Posterior vena cava (tissue), 2 donors: ENCODE measurements at places on chromosomes 4 and X. TPM values are rescaled to one million over a fixed set of nuclear protein-coding genes. Genes with fewer than 3 reads are reported as not detected.

Gene TRIM61
- 0.90 TPM for total RNA-seq

Gene ARMCX2
- total RNA-seq, result 41.9 TPM

Gene PRDM8
- 4.8 TPM for total RNA-seq

Gene LDB2
- 50.5 TPM for total RNA-seq

Gene SSX4B
- not detected for total RNA-seq

Gene TCEAL6
- not detected for total RNA-seq

Gene RENBP
- 11.4 TPM for total RNA-seq

Gene SPINK2
- total RNA-seq, result not detected

Gene TRPC5OS
- total RNA-seq, result not detected

Gene PNMA5
- total RNA-seq, result not detected
